ENCODE measurements at places on chromosomes 12 and 14.

- no peak for DNase-seq
Measured at GRCh38 chr14:104397956-104398355, 181.6 kb upstream of the C14orf180 start.

- no peak for DNase-seq
Measured at GRCh38 chr14:92973261-92973797, 50.4 kb downstream of the CHGA start.

DNA sequence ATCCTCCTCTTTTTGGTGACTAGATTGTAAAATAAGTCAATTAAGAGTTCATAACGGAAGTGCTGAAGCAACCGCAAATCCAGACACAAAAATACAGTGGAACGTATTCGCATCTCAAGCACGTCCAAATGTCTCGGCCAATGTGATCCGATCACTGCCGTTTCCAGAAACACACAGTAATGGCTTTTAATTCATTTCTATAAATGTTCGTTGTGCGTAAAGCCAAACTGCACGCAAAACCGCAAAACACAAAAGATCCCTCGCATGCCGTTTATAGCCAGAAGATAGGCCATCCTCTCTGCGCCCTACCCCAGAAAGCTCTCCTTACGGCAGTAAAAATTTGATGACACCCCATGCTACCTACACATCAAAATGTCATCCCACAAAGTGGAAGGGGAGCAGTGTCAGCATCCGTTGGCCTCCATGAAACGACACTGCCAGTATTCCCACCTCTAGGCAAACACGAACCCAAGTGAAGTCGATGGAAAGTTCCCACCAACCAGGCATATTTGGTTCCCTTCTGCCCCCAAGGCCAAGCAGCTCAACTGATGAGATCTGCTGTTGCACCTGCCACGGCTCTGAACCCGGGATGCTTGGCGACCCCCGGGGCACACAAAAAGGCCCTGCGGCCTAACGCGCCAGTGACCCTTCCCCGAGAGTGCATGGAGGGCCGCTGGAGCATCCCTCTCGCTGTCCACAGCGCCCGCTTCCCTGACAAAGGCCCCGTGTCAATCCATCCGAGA is 1.4 kb downstream of the HECTD4 start:
- DNase-seq = no peak

- no peak for DNase-seq
Measured at GRCh38 chr12:47942614-47943225, 20.7 kb upstream of the TMEM106C start.

GRCh38 chr12:110307372-110307771 is 26.3 kb downstream of the ATP2A2 start:
- no peak for DNase-seq

DNA sequence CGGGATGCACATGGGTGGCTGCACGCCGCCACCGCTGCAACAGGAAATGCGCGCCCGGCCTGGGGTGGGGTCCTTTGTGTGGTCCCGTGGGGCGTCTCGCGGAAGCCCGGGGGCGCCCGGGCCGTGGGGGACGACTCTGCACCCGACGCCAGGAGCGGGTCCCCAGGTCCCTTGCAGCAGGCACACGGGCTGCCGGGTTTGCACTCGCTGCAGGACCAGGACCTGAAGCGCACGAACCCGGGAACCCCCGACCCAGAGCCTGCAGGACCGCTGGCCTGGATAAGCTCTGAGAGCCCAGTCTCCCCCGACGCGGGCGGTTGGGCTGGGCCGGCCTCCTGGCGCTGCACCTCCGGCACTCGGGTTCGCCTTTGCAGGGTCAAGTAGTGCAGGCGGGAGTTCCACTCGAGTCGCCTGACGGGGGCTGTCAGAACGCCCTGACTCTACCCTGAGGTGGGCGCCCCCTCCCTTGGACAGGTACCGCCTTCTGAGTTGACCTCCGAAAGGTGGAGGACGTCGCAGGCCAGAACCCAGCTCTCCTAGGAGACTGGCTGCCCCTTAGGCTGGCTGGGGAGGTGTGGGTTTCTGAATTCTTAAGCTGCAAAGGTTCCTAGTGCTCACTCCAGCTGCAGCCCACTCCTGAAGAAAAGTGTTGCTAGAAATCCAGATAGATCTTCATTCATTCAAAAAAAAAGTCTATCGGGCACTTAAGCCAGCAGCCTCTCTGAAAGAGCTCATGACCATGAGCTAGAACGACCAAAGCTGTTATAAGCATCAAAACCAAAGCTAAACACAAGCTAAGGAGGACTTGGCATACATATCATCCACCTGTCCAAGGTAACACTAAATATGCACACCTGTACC is 68.0 kb downstream of the RNF34 start:
- DNase-seq = no peak

DNA sequence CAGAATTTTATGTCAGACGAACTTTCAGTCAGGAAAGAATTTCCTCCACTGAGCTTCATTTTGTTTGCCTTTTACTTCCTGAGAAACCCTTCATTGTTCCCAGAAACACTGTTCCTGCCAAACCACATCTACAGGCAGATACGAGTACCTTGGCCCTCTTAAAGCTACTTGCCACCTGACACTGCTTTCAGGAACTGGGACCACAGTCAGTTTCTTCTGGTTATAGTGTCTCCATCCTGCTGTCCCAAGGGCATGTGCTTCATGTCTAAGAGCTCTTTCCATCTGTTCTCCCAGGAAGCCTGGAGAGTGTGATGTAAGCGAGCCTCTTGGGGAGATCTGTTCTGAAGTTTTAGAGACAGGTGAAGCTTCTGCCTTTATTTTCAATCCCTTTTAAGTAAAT is 161.7 kb upstream of the PLEKHA5 start:
- DNase-seq = no peak

DNA sequence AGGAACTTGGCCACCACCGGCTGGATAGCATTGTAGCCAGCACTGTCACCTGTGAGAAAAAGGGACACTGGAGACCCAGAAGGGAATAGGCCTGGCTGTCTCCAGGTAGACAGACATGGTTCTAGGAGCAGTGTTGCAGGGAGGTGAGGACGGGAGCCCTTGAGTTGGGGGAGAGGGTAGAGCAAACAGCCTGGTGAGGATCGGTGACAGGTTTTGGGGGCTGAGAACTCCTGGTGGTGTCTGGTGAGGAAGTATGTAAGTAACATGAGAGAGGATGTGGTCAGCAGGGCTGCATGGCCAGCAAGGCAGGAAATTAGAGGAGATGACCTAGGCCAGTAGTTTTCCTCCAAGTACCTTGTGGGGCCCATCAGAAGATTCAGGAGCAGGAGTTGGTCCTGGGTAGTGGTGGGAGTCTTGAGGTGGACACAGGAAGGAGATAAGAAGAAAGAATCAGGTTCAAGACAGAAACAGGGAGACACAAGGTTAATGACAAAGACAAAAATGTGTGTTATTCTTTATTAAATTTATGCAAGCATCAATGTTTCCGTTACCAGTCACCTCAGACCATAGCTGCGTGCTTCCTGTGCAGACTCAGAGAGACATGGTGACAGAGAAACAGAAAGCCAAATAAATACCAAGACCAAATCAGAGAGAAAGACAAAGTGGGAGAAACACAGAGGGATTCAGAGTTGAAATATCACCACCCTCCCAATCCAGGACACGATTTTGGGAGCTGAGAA is at the start of gene ARHGAP9:
Gene ARHGAP9 (minus strand): TSS at position 491 of the 740 bp plus-strand sequence. CDS start 460 bp downstream, at position 31.
- no peak for DNase-seq

Data from cortex of kidney (tissue), 1 donor.